ENCODE measurements at places on chromosomes 12 and 14.

DNA sequence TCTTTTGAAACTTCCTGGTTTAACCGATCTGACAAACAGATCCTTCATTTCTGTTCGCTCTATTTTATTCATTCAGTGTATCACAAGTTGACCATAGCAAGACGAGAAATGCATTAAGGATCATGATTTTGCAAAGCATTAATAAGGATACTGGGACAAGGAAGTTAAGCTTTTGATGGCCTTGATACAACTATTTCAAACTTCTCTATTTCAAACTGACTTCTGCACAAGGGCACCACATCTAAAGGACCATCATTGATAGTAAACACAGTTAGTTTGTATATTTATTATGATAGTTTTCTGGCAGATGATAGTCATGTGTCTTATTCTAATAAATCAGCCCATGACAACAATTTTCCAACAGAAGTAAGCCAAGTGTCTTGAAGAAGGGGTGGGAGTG, 25.8 kb upstream of the PLXNC1 start:
- DNase-seq = no peak

GRCh38 chr12:13252616-13253015, 56.1 kb downstream of the EMP1 start:
- no peak for DNase-seq

GRCh38 chr14:20440882-20441281, 4.9 kb upstream of the KLHL33 start:
- no peak for DNase-seq

DNA sequence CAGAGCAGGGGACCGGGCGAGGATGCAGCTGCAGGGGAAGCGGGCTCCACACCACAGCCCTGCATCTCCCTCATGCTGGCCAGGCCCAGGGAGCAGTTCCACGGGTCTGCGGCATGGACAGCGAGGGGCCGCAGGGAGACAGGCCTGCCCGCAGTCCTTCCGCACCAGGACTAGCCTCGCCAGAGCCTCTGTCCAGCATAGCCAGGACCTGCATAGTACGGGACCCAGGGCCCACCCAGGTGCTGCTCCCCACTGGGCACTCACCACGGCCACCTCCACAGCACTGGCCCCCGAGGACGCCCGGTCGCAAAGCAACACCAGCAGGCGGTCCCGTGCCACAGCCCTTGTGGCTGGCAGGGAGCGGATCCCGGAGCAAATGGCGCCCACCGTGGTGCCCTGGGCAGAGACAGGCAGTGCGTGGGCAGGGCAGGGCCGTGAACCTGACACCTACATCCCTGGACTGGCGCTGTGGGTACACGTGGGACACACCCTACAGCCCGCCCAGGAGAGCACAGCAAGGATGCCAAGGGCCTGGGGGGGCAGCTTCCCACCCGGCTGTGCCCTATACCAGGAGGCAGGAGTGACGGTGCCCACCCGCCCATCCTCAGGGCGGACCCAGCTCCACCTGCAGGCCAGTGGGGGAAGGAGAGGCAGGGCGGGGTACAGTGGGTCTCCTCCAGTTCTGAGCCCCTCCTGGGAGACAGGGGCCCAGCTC, 23.8 kb downstream of the JAG2 start:
- DNase-seq = no peak

DNA sequence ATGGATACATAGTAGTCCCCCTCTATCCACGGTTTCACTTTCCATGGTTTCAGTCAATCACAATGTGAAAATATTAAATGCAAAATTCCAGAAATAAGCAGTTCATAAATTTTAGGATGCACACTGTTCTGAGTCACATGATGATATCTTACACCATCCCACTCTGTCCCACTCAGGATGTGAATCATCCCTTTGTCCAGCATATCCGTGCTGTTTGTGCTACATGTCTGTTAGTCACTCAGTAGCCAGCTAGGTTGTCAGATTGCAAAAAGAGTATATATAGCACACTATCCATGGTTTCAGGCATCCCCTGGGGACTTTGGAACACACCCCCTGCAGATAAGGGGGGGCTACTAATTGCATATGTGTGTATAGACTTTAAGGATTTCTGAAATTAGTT, 8.1 kb upstream of the NAA30 start:
- DNase-seq = no peak

All from stimulated activated naive B cell treated with anti-CD40 and anti-IgM and Interleukin-4, amounts not matched to agents 10 μg/mL and 1 μg/mL and 100 μg/mL, for 72 hours (primary cell).